GOT3 (cell line): ENCODE measurements at places on chromosomes 5 and 9.

DNA sequence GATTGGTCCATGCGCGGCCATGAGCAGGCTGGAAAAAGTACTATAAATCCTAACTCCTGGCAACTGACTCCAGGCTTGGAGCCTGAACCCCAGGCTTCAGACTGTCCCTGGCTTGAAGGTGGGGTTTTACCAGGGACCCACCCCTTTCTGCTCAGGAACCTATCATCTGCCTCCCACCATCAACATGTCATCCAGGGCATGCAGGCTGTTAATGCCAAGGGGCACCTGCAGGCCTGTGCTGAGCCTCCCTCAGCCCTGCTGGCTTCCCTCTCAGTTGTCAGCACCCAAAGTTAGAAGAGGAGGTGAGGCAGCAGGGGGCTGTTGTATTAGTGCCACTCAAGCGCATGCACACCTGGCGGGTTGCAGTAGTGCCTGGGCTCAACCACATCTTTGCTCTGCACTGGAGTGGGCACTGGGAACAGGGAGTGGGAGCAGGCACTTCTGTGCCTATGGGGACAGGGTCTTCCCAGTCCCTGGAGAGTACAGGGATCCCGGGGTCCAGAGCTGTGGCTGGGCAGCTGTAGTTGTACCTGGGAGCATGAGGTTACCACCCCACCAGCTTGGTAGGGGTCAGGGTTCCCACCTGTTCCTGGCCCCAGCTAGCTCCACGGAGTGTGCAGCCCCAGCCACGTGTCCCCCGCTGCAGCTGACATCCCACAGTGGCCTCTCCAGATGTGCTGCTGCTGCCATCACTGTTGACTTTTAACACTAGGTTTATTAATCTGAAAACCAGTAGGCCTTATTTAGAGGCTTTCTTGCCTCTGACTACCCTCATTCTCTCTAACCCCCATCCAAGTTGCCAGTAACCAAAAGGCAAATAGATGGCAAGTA is 306.2 kb upstream of the RIOK2 start:
- no peak for DNase-seq

DNA sequence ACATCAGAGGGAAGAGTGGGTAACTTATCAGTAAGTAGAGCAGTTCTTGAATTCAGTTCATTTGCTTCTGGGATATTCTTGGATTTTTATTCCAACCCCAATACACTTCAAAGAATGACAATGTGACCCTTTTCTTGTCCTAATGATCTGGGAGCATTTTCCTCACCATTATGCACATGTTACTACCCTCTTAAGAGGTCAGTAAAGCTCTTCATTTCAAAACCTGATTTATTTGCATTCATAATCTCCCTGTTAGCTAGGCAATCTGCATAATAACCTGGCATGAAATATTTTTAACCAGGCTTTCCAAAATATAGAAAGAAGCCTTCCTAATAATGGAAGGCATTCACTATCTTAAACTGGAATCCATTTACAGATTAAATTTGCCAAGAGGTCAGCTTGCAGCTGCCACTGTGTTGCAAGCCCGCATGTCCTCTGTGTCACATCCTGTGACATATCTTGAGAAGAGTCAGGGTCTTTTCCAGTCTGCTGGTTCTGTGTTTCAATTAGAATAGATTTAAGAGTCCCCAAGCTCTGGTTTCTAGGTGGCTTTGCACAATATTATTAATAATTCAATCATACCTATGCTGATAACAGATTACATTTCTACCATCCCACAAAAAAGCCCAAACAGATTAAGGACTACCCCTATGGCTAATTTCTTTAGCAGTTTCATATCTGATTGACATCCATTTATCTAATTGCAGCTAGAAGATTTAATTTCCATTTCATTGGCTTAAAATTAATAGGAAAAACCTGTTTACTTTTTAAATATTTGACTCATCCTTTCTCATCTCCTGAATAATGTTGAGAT is 30.9 kb upstream of the PPP2R2B start:
- no peak for DNase-seq

GRCh38 chr5:100899675-100900074 is 3.4 kb downstream of the ST8SIA4 start:
- no peak for DNase-seq

- DNase-seq = no peak
Measured at GRCh38 chr5:112979723-112980122, 3.1 kb downstream of the DCP2 start.

DNA sequence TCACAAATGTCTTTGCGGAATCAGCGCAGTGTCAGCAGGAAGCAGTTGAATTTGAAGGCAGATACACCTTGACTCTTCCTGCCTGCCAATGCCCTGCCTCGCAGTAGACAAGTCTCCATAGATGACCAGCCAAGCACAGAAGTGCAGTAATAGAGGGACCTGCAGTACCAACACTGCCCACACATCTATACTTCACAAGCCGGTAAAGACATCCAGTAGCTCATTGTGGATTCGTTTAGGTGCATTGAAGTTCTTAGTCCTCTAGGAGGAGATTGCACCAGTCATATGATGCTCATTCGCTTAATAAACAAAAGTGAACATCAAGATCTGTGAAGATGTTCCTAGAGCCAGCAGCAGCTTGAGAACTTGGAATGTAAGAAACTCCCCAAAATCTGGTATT is 7.1 kb upstream of the IFNA2 start:
- DNase-seq = no peak
